ENCODE measurements at places on chromosomes 2 and 18. TPM values are rescaled to one million over a fixed set of nuclear protein-coding genes. Genes with fewer than 3 reads are reported as not detected.

The GALNT14 gene
- total RNA-seq = 2.9 TPM

The GRHL1 gene
- total RNA-seq = 15.9 TPM

The DCDC2C gene
- 0.48 TPM for total RNA-seq

The AMER3 gene
- total RNA-seq = 0.42 TPM

The GAL3ST2 gene
- not detected for total RNA-seq

The GALR1 gene
- 1.1 TPM for total RNA-seq

The IAH1 gene
- total RNA-seq = 40.0 TPM

The VWC2L gene
- not detected for total RNA-seq

The C1QL2 gene
- total RNA-seq = not detected

The ACMSD gene
- total RNA-seq = not detected

The HDAC4 gene
- 29.5 TPM for total RNA-seq

The COA5 gene
- 54.2 TPM for total RNA-seq

The SERPINB2 gene
- not detected for total RNA-seq
